ENCODE measurements at places on chromosomes 6 and 20.

- peak; percentile 11 for DNase-seq
These were observed 31.9 kb downstream of the NSFL1C start for GRCh38 chr20:1434571-1435336.

GRCh38 chr6:168718821-168719475, 278.0 kb downstream of the SMOC2 start:
- DNase-seq, result no peak

GRCh38 chr6:115551527-115551926, 509.2 kb downstream of the FRK start:
- DNase-seq, result no peak

GRCh38 chr6:8446391-8446790, 11.0 kb upstream of the SLC35B3 start:
- DNase-seq, result no peak

- no peak for DNase-seq
These were observed 217.0 kb upstream of the MYLIP start for GRCh38 chr6:15911753-15912504.

GRCh38 chr6:165580136-165580535, 82.9 kb downstream of the PDE10A start:
- DNase-seq, result no peak

GRCh38 chr6:168876956-168877355, 376.7 kb downstream of the THBS2 start:
- no peak for DNase-seq

DNA sequence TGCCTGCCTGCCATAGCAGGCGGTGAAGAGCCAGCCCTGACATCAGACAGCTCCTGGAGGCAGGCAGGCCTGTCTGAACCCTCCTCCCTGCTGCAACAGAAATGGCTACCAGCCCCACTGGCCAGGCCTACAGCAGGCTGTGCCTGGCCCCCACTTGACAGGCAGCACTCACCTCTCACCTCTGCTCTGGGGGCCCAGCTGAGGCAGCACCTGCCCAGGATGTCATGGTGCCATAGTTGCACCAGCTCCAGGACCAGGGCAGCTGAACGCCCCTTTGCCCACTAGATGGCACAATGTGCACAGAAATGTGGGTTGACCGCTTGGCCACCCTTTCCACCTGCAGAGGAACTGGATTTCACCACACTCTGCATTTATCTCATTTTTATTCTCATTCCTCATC, 30.6 kb downstream of the MRPL14 start:
- DNase-seq, result peak; percentile 76

DNA sequence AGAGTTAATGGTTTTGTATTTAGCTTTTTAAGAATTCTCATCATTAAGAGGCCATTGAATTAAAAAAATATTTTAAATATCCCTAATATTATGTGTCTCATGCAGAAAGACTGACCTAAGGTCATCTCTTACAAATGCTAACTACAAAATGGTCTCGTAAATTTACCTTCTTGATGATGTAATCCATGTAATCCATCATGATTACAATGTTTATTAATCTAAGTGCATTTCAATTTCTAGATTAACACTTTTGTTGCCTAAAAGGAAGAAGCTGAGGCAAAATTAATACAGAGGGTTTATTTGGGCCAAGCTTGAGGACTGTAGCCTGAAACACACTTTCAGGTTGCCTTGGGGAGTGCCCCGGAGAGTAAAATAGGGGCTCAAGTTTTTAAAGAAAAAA, 18.4 kb downstream of the DUSP22 start:
- no peak for DNase-seq

DNA sequence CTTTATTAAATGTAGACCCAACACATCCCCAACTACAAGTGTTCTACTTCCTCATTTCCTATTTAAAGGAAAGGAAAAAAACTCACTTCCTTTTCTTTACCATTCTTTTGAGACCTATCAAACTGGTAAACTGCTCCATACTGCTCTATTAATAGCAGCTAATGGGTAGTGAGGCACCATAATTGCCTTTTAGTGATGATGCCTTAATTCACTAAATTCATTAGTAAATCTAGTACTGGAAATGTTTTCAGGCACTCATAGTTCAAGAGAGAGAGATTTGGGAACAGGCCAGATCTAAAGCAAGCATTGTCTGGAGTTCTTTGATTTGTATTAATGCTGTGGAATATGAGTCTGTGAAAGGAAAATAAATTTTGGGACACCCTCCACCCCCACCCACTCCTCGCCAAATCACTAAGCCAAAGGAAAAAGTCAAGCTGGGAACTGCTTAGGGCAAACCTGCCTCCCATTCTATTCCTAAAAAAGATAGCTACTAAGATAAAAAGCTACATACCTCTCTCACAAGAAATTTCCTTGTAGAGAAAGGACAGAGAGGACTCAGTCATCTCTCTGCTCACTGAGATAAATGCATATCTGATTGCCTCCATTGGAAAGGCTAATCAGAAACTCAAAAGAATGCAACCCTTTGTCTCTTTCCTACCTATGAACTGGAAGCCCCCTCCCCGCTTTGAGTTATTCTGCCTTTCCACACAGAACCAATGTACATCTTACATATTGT, 13.6 kb upstream of the IBTK start:
- no peak for DNase-seq

DNA sequence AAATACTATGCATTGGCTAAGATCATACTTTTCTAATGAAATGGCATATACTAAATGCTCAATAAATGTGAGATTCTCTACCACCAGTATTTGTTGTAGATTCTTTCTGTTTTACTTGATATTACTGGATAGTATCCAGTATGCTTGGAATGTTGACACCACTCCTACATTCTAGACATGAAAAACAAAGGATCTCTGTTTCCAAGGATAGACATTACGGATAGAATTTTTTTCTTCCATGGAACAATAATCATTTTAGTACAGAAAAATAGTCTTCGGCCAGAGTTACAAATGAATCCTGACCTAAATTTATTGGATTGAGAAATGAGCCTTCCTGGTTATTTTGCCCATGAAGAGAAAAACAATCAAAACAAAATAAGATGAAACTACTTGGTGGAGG, 258.2 kb upstream of the NT5E start:
- DNase-seq, result no peak

DNA sequence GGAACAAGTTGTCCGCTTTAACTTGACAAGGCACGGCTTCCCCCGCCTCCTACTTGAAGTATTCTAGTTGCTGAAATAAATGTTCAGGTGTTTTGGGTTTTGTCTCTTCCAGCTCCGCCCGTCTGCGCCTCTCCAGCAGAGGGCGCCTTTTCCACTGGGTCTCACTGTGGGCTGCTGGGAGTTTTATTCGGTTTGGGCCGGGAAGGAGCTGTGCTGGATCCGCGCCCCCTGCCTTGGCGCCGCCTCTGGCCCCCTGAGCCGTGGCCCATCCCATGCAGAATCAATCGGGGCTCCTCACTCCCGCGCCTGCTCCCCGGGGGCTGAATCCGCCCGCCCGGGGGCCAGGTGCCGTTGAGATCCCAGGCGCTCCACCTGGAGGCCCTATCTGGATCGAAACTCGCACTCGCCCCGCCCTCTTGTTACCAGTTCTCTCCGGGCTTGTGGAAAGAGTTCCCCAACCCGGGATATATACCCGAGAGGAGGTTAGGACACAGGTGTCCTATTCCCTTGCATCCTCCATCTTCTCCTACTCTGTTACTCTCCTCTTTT, 51.0 kb upstream of the TCF21 start:
- DNase-seq, result peak; percentile 8

DNA sequence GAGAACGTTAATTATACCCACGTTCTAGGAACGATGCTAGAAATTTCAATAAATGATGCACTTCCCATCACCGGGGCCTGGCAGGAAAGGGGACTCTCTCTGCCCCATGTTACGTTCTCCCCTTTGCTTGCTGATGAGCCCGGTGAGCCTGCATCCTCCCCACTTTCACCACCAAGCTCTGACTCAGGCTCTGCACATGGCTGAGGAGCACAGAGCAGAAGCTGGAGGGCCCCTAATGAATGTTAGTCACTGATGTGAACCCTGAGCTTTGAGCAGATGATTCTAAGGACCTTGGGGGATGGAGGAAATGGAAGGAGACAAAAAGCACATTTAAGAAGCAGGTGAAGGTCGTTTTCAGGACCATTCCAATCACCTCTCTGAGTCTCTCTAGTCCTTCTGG, 468.2 kb upstream of the ARID1B start:
- no peak for DNase-seq

DNA sequence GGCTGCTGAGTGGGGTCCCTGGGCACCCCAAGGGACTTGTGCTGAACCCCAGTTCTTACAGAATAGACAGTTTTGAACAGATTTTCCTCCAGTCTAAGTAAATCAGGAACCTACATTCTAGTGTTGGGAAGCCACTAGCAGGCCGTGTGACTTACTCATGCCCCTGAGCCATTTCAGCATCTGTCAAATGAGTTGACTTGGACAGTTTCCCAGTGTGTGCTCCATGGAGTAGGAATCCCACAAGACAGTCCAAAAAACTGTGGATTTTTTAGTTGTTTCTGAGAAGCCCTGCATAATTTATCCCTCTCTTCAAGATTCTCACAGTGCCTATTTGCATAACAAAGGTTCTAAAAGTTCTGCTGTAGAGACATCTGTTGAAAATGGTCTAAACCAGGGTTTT, 2.1 kb downstream of the GABRR2 start:
- DNase-seq, result no peak

DNA sequence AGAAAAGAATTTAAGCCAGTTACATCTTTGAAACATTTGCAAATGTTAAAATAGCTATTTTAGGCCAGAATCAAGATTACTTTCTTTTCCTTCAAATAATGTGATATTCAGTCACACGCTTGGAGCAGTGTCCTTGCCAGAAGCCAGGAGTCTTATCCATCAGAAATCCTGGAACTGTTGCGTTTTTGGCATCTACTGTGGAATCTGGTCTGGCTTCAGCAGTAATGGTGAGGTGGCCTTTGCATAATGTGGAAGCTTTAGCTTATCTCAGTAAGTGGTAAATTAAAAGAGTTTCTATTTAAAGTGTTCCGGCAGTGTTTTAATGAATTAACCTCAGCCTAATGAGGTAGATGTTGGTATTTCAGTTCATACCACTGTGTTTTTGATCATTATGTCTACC, 97.6 kb downstream of the FIG4 start:
- DNase-seq, result no peak

GRCh38 chr6:168155821-168156741, 77.1 kb upstream of the FRMD1 start:
- no peak for DNase-seq

DNA sequence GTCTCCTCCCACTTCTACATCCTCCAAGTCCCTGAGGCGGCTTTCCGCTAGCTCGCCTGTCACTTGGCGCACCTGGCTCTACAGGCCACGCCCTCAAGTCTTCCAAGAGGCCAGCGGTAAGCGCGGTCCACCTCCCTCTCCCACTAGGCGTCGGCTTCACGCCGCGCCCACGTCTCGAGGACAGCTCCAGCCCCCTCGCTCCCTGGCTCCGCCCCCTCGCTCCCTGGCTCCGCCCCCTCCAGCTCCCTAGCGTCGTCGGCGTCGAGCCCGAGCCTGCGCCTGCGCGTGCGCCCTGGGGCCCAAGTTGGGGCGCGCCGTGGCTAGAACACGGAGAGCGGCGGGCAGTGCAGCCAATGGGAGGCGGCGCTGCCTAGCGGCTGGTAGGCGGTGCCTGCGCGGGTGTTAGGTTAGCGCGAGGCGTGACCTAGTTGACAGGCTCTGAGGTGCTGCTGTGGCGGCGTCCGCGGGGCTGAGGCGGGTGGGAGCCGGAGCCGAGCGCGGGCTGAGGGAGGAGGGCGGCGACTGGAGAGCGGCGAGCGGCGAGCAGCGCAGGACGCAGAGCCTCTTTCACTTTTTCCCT, at the start of gene MACROD2:
Gene MACROD2, plus strand, starts transcription at position 431 of the 580 bp plus-strand sequence.
- DNase-seq, result no peak

- DNase-seq, result no peak
These were observed 30.4 kb upstream of the CCN2 start for GRCh38 chr6:131981624-131981978.

DNA sequence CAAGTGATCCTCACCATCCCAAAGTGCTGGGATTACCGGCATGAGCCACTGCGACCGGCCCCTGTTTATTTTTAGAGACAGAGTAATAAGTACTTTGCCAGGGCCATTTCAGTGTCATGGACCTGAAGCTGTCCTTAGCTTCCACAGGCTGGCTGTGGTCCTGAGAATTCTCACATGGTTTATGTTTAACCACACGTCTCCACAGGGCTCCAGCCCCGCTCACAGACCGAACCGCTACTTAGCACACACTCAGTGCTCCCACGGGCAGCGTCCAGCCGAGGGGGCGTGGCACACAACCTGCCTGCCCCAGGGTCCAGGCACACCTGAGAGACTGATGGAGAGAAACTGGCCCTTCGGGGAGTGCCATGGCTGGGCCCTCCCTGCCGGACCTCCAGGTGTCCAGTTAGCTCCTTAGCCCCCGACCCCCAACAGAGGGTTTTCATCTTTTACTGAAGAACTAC, 11.7 kb downstream of the ACSS1 start:
- no peak for DNase-seq

GRCh38 chr6:38503960-38504682, 135.6 kb downstream of the BTBD9 start:
- DNase-seq, result no peak

- no peak for DNase-seq
These were observed 30.1 kb downstream of the REPS1 start for GRCh38 chr6:138957903-138958302.

GRCh38 chr6:16361861-16362260, 123.5 kb downstream of the GMPR start:
- DNase-seq, result no peak

DNA sequence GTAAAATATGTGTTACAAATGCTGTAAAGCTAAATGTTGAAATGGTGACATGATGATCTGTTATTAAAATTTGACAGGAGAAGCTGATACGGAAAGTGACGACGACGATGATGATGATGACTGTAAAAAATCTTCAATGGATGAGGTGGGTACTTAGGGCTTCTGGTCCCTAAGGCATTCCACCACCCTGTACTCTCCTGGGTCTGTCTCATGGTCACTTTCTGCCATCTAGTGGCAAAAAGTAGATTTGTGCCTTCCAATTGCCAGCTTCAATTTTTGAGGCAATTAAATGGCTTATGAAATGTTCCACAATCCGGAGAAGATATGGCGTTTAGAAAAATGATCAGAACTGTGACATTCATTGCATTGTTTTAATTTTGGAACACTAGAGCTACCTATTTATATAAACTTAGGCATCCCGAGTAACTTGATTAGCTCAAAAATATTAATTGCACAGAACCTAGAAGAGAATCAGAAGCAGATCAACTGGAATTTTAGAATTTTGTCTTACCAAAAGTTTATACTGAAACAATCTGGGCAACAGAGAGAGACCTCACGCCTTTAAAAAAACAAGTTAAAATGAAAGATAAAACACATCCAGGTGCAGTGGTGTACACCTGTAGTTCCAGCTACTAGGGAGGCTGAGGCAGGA, 346.5 kb upstream of the PLCB4 start:
- no peak for DNase-seq

GRCh38 chr20:45444050-45444449, 25.5 kb upstream of the WFDC2 start:
- DNase-seq, result no peak

All from GM18507 (cell line).